ENCODE measurements at places on chromosomes 12 and 14.
A peak's percentile ranks its signal among the peaks of the same experiment; 100 is the strongest.

GRCh38 chr12:2453761-2454090, 341.0 kb upstream of the FKBP4 start:
- peak; percentile 19 for DNase-seq

- no peak for DNase-seq
These were observed 29.9 kb downstream of the ZBTB42 start for GRCh38 chr14:104830781-104831180.

DNA sequence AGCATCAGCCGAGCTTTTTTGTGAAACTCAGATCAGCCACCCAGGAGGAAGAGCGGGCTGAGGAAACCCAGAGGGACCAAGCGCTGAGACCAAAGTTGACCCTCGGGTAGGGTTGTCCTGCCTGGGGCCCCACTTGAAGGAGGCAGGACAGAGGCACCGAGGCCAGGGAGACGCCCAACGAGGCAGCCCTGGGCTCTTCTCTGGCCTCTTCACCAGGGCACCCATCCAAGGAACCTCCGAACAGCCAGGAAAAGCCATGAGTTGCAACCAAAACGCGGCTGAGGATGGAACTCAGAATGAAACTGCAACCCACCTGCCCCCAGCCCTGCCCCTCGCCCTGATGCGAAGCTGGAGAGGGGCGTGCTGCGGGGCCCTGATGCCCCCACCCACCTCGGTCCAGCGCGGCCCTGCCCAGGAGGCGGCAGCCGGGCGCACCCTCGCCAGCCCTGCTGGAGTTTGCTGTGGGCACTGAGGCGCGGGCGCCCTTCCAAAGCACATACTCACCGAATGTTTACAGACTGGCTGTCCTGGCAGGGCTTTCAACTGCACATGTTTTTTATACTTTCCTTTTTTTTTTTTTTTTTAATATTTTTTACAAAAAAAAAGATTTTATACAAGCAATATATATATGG, 41.9 kb downstream of the JDP2 start:
- DNase-seq, result no peak

GRCh38 chr12:56699020-56699661, 11.1 kb upstream of the PTGES3 start:
- peak; percentile 60 for DNase-seq

DNA sequence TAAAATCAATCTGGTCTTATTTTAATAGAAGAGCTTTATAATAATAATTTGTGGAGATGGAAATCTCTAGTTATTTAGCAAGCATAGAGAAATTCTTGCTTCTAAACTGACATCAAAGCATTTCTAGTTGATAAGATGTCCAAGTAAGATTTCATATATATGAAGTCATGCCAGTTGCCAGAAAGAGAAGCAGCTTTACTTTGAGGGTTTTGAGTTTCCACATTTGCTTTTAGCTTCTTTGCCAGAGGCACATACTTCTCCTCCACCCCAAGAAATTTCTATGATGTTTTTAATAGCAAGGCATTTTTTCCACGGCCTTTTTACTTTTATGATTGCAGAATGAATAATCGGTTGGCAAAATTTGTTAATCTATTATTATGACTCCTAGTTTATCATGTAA, 24.2 kb upstream of the YAF2 start:
- no peak for DNase-seq

- DNase-seq, result no peak
These were observed 45.9 kb downstream of the TSPAN9 start for GRCh38 chr12:3122841-3123678.

- DNase-seq, result peak; percentile 56
These were observed 46.0 kb downstream of the ITPR2 start for GRCh38 chr12:26786865-26787514.

DNA sequence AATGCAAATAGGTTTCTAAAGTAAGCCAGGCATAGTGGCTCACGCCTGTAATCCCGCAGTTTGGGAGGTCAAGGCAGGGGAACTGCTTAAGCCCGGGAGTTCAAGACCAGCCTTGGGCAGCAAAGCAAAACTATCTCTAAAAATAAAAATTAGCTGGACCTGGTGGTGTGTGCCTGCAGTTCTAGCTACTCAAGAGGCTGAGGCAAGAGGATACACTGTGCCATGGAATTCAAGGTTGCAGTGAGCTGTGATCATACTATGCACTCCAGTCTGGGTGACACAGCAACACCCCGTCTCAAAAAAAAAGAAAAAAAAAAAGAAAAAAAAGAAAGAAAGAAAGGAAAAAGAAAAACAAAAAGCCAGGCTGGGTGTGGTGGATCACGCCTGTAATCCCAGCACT, 46.3 kb downstream of the HECTD1 start:
- no peak for DNase-seq

DNA sequence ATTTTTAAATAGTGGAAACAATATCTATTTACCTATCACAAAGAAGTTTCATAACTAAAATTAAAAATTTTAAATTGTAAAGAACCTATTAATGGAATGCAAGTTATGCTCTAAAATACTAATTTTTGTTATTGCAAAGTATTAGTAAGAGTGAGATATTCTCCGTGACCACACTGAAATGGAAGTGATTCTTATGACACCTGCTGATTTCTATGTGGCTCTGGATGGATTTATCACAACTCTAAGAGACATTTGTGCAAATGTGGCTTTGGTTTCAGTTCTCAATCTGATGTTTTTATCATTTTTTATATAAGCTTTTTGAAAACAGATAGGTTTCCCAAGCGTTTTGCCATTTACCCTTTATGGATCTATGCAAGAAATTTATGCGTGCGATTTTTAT, 497.8 kb downstream of the NAV3 start:
- DNase-seq, result no peak

DNA sequence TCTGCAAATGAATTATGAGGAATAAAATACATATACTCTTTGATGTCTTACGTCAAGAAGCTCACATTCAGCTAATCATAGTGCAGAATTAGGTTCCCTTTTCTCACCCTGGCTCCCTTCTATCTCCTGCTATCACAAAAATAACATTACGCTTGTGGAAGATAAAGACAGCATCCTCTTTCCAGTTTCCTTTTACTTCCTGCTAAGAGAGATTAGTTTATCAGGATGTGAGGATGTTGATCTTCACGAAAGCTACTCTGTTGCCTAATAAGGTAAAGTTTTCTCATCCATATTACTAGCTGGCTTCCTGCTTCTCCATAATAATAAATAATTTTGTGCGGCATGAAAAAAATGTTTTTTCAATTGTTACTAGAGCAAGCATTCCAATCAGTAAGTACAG, 217.7 kb upstream of the DCN start:
- peak; percentile 3 for DNase-seq

- DNase-seq, result no peak
These were observed 1.7 kb downstream of the ARHGAP5 start for GRCh38 chr14:32078858-32079216.

DNA sequence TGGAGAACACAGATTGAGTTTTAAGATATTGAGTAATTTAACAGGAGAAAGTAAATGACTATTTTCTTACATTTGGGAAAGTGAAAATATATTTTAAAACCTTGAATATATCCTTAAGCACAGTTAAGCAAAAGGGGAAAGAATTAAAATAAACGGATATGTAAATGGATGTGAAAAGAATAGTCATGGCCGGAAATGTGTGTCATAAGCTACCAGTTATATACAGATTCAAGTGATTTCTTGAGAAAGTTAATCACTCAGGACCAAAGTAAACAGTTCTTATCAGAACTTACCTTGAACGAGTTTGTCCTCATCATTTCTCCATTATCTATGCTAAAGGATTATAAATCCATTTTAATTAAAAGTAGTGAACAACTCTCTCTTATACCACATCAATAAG, 33.4 kb downstream of the C12orf75 start:
- no peak for DNase-seq

DNA sequence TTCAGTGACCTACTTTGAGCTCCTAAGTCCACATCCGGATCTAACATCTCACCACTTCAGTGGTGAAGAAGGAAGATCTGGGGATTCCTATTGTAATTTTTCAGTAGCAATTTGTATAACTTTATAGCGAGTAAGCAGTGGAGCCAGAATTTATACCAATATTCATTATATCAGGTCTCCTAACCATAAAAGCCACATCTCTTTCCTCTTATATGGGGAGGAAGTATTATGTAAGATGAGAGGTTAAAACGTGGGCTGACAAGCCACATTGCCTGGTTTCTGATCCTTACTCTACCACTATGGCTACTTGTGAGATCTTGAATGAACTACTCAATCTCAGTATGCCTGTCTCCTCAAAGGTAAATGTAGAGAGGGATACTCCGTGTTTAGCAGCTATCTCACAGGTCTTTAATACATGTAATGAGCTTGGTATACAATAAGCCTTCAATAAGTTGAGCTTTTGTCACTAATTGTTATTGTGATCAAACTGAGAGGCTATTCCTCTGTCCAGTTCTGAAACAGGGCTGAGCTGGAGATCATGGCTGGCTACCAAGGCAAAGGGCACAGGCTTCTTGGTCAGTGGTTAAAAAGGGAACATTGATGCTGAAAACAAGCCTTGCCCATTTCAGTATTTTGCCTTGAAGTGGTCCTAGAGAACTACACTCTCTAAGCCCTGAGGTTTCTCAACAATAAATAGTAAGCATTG, 3.3 kb upstream of the TMEM117 start:
- DNase-seq, result peak; percentile 39

GRCh38 chr12:46205294-46205693, 63.5 kb downstream of the SLC38A1 start:
- no peak for DNase-seq

- no peak for DNase-seq
These were observed 84.9 kb upstream of the PDE3A start for GRCh38 chr12:20283482-20283881.

- peak; percentile 90 for DNase-seq
These were observed at the start of gene SNRNP35 for GRCh38 chr12:123457980-123458779. Gene SNRNP35 (plus strand): TSS chr12:123458139. CDS start chr12:123465541, 7,402 bp downstream.

- DNase-seq, result no peak
These were observed 6.3 kb upstream of the ART4 start for GRCh38 chr12:14849661-14850060.

GRCh38 chr12:21324551-21324950, 10.2 kb downstream of the SLCO1A2 start:
- no peak for DNase-seq

- no peak for DNase-seq
These were observed 80.0 kb downstream of the DRAM1 start for GRCh38 chr12:101957252-101957959.

DNA sequence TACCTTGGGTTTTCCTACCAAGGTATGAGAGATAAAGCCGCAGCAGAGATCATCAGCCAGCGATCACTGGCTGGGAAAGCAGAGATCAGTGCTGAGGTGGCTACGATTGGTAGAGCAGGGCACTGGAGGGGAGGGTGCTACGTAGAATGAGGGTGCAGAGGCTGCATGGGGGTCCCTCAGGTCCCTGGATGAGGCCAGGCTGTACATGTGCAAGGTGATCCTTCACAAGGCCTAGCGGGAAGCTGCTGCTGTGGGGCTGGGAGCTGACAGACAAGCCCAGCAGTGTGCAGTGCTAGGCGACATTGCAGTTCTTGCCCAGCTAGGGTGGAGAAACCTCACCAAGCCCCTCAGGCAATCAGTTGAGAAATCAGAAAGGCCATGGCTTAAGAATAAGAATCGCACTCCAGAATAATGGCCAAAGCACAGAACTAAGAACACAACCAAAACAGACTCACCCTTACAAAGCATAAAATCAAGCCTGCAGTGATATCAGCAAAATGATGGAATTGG, 37.2 kb upstream of the GPR132 start:
- no peak for DNase-seq

DNA sequence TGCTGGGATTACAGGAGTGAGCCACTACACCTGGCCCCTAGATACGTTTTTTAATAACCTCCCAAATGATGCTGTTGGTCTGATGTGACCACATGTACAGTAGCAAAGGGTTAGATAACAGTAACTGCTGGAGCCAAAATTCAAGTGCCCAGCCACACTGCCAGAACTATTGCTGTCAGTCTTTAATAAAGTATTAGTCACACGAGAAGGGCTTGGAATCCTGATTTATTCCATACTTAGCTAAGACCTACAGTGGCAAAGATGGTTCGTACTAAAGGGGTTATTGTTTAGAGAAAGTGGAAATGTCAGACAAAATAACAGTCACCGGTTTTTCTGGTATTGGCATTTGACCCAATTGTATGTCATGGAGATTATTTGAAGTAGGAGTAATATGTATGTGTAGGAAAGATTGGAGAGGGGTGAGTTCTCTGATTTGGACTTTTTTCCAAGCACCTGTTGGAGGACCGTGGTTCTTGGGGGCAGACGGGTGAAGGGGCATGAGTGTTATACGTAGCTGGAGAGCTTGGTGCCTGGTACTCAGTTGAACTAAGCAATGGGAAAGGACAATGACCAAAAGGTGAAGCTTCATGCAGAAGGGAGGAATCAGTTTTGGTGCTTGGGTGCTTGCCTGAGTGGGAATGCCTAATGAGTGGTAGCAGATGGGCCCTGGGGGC, 9.7 kb downstream of the TUBA1C start:
- DNase-seq, result no peak
